ENCODE measurements at places on chromosomes 4 and X.
A peak's percentile ranks its signal among the peaks of the same experiment; 100 is the strongest.

DNA sequence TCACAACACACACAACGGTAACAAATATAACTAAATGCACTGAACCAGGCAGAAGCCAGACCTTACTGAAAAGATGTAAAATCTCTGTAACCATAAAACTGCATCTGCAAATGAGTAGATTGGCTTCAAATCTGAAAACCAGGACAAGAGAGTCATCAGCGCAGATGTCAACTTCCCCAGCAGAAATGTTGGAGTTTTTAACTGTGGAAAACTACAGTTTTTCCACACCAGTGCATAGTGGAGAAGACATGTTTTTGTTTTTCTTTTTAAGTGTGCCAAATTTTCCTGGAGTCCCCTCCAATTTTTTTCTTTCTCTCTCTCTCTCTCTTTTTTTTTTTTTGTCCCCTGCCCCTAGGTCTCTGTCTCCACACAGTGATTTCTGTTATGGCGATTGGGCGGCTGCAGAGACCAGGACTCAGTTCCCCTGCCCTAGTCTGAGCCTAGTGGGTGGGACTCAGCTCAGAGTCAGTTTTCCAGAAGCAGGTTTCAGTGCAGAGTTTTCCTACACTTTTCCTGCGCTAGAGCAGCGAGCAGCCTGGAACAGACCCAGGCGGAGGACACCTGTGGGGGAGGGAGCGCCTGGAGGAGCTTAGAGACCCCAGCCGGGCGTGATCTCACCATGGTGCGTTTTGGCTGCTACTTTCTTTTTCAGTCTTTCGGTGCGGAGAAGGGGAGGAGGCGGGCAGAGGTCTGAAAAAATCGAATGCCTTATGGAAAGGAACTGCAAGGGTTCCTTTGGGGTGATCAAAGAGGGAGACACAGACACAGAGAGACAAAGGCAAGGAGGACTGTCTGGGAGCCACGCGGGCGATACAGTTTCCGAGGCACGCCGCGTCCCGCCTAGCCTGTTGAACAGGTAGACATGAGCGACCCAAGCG lies at the start of gene GUCY1A1:
Gene GUCY1A1 (plus strand): TSS at position 505 of the 878 bp plus-strand sequence. CDS start 30,020 bp downstream, outside the sequence.
- no peak for DNase-seq

DNA sequence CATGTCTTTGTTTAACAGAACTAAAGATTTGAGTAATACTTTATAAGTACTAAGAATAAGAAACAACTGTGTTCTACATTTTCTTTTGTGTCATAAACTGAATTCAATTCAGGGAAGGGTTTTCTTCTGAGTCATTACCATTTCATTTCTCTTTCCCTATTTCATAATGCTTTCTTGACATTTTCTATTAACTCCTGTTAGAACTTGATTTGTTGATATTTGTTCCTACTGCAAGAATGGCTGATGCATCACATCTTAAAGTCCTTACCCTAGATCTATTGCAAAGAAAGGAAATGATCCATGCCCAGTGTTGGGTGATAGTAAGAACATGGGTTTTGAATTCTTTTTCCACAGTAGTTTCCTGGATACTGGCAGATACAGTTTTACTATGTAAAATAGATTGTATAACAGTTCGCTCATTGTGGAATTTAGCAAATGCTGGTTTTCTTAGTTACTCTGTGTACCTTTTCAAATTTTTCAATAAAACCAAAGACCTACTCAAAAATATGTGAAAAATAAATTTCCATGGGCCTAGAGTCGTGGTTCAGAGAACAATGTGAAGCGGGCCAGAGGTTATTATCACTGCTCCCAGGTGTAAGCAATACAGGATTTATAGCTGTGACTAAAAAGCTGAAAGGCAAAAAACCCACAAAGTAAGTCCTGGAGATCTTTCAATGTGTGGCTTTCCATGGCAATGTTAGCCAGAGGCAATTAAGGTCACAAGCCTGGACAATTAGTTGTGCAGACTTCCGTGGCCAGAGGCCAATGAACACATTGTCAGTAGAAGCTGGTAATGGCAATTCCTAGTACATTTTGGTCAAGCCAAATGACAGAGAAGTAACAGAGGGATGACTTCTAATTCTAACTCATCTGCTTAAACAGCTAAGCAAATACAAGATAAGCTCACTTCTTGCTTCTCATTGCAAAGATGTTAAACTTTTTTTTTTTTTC lies 127.3 kb upstream of the FAT4 start:
- DNase-seq, result peak; percentile 30

- DNase-seq, result no peak
Measured at GRCh38 chr4:152458801-152459302, 77.0 kb downstream of the FBXW7 start.

DNA sequence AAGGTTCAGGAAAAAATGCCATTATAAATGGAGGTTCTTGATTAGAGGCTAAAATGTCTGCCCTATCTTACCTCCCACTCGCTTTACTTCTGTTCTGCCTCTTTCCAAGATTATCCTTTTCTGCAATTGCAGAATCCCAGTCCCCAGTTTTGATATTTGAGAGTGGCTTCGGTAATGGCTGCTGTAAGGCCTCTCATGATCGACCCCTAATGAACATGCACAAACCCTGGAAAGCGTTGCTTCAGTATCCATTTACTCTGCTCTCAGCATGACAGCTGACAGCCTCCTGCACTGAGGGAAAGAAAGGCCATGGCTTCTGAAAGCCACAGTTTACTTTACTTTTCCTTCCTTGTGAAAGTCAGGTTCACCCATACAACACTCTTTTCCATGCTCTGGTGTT lies 325.4 kb upstream of the GALNT7 start:
- DNase-seq, result no peak

DNA sequence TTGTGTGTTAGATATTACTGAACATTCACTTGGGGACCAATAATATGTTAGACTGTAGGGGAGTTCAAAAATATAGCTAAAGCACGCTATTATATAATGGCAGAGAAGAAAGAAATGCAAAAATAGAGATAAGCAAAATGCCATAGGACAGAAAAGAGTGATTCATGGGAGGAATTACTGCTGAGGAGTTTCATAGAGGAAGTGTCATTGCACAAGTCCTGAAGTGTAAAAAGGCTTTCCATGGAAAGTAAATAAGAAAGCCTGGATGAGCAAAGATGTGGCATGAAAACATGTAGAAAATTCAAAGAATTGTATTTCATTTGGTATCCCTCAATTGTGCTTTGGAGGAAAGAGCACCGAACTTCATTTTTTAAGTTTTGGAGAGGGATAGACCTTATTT lies 14.5 kb downstream of the HMGB2 start:
- DNase-seq, result no peak

- no peak for DNase-seq
Measured at GRCh38 chr4:2362266-2363055, 56.0 kb downstream of the ZFYVE28 start.

- no peak for DNase-seq
Measured at GRCh38 chrX:136731207-136731782, 49.4 kb downstream of the ARHGEF6 start.

DNA sequence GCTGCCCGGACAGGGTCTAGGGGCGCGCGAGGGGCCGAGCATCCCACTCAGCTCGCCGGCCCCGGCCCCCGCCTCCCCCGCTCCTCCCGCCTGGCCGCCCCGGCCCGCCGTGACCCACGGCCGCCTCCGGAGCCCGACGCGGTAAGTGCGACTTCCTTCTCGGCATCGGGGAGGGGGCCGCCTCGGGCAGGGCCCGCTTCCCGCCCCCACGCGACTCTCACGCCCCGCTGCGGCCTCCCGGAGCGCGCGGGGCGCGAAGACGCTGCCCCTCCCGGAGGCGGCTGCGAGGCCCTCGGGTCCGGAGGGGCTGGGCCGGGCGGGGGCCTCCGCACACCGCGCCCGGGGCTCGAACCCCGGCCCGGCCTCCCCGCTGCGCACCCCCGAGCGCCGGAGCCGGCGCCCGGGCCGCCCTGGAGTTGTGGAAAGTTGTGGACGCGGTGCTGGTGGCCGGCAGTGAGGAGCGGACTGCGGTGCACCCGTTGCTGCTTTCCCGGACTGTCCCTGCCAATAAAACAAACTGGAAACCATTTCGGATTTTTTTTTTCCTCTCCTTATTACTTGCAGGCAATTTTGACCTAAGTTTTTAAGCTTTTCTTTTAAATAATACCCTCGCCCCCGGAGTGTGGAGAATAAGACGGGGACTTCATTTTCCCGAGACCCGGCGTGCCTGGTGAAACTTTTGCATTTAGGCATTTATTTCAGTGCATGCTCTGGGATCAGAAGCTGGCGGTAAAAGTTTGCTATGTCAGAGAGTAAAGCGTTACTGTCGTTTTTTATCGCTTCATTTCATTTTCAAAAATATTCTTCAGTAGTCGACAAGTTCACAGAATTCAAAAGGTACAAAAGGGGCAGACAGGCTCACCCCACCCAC lies 13.0 kb upstream of the TMEM156 start:
- DNase-seq, result peak; percentile 31

DNA sequence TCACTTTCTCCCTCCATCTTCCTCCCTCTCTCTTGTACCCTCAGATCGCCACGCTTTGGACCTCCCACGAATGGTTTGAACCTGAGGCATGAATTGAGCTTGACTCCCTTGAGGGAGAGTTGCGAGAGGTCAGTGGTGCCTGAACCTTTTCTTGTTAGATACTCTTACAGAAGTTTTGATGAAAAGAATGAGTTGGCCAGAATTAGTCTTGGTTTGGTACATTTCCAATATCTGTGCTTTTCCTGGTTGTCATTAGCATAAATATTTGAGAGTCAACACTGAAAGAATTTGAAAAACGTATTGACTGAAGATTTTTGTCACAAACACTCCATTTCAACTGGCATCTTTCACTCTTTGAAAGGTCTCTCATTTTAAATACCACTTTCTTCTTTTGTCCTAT lies 510.6 kb upstream of the DIPK2B start:
- DNase-seq, result no peak

GRCh38 chrX:151458824-151459223 lies 61.8 kb downstream of the VMA21 start:
- no peak for DNase-seq

DNA sequence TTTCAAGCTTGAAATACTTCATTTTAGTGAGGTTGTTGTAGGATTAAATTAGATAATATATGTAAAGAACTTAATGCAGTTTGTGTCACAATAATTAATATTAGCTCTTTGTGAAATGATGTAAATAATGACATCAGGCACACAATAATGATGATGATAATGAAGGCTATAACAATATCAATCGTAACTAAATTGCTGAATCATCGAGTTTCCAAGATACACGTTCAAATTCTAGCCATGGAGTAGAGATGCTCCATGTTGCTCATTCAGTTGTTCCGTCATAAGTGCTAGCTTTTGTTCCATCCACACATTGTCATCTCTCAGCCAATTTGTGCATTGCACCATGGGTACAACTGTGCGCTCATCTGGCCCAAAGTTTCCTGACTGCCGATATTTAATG lies 83.1 kb downstream of the CPXCR1 start:
- no peak for DNase-seq

- peak; percentile 61 for DNase-seq
Measured at GRCh38 chrX:100819837-100820666, at the start of gene CSTF2. CSTF2 (plus strand) TSS chrX:100820391; CDS start chrX:100820417, 26 bp downstream.

DNA sequence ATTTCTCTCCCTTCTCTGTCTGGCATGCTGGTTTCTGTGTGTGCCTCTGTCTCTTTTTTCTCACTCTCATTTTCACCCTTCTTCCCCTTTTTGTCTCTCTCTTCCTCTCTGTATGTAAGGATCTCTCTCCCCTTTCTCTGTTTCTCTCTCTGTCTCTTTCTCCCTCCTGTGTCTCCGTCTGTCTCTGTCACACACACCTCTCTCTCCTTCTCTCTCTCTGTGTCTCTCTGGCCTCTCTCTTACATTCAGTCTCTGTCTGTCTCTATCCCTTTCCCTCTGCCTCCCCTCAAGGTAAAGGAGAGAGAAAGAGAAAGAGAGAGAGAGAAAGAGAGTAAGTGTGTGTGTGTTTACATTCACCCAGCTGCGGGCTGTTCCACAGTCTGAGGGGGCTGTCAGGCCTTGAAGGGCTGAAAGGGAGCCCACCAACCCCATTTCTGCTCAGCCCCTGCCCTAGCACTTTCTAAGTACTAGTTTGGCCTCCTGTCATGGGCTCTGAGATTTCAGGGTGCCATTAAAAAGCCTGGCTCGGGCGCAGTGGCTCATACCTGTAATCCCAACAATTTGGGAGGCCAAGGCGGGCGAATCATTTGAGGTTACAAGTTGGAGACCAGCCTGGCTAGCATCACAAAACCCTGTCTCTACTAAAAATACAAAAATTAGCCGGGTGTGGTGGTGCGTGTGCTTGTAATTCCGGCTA lies 9.6 kb upstream of the TSPYL2 start:
- no peak for DNase-seq

GRCh38 chr4:143270256-143270838 lies 66.3 kb upstream of the GAB1 start:
- no peak for DNase-seq

- no peak for DNase-seq
Measured at GRCh38 chr4:132530861-132531260, 618.2 kb upstream of the PCDH10 start.

GRCh38 chr4:95058991-95059390 lies 301.2 kb downstream of the BMPR1B start:
- no peak for DNase-seq

GRCh38 chr4:1309261-1310010 lies 19.7 kb downstream of the MAEA start:
- DNase-seq, result peak; percentile 57

GRCh38 chr4:81378386-81378785 lies 93.3 kb downstream of the RASGEF1B start:
- no peak for DNase-seq

DNA sequence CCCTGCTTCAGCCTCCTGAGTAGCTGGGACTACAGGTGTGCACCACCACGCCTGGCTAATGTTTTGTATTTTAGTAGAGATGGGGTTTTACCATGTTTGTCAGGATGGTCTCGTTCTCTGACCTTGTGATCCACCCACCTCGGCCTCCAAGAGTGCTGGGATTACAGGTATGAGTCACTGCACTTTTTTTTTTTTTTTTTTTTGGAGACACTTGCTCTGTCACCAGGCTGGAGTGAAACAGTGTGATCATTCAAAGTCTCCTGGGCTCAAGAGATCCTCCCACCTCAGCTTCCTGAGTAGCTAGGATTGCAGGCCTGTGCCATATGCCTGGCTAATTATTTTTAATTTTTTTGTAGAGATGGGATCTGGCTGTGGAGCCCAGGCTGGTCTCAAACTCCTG lies 338.8 kb downstream of the PPP3CA start:
- no peak for DNase-seq

GRCh38 chr4:579543-580175 lies 3.6 kb upstream of the TMEM271 start:
- no peak for DNase-seq

DNA sequence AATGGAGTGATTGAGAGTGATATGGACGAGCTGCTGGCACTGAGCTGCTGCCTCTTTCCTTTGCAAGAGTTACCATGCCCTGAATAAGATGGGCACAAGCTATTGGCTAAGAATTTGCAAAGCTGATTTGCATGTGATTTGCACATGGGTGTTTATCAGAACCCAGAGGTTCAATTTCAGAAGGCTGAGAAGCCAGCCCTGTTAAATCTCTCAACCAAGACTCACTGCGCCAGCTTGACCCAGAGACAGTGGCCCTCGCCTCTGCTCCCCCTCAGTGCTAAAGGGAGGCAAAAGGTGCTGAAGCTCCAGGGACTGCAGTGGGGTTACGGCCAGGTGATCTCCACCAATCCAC lies 701 bp downstream of the ARHGAP4 start:
- DNase-seq, result no peak
